ENCODE measurements at places on chromosomes 12 and 14.

DNA sequence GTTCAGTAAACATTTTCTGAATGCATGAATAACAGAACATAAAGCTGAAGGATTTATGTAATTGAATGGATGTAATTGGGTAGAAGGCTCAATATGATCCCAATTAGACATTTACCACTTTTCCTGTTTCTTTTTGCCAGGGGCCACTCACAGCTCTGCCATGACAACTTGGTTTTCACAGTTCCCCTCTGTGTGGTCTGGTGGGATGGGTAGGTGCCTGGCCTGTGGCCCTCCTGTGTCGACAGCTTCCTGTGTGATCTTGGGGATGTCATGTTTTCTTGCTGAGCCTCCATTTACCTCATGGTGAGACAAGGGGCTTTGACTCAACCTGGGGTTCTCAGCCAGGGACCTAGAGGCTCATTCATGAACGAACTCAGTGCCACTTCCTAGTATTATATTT lies 12.6 kb upstream of the SERPINA10 start:
- no peak for DNase-seq

- peak; percentile 60 for DNase-seq
Observed at GRCh38 chr12:84874125-84874824, 38.3 kb downstream of the SLC6A15 start.

GRCh38 chr14:64440494-64440893 lies 24.8 kb upstream of the AKAP5 start:
- no peak for DNase-seq

GRCh38 chr14:32469388-32470160 lies 140.5 kb downstream of the AKAP6 start:
- DNase-seq, result peak; percentile 37

- no peak for DNase-seq
Observed at GRCh38 chr12:116799955-116800354, 61.8 kb downstream of the RNFT2 start.
